PC-3 (cell line): ENCODE measurements at places on chromosomes 13 and 19.

GRCh38 chr19:38678217-38678890 is 30.9 kb downstream of the ACTN4 start:
- DNase-seq, result no peak

DNA sequence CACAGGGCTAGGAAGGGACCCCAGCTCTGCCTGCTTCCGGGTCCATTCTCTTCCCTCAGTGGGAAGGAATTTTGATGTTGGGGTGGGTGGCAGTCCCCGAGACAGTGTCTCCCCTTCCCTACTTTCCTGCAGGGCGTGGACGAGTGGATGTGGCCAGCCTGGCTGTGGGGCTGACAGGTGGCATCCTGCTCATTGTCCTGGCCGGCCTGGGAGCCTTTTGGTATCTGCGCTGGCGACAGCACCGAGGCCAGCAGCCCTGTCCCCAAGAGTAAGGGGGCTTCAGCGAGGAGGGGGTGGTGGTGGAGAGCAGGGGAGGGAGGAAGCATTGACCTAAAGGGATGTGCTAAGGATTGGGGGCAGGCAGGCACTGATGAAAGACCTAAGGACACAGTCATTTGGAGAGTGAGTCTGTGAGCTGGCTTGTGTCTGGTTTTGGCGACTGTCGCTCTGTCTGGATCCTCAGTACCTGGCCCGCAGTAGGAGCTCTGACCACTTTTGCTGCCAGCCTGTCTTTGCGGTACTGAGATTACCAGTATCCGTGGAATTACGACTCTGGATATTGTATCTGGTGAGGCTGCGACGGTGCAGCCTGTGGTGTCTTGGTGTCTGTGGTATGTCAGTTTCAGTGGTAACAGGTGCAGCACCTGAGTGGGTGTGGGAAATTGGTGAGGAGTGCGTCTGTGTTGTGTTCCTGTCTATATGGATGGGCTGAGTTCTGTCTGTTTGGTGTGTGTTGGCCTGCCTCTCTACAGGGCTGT is 2.4 kb upstream of the PRR12 start:
- no peak for DNase-seq

DNA sequence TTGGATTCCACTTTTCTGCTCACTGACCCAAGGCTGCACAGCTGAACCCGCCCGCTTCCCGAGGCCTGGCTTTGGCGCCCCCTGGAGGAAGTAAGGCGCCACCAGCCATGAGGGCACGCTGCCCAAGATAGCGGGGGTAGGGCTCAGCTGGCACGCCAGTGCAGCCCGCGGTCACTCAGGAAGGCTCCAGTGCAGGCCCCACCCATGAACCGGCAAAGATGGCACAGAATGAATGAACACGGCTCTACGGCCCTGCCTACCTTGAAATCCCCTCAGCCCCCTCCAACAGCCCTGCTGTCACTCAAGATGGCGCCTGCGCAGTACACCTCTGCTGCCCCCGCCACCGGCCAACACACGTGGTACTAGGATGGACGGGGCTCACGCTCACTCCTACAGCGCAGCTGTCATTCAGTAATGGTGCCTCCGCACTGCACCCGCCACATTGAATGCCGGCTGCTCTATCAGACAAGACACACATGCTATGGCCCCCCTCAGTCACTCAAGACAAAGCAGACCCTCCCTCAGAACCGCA is 3.0 kb downstream of the PEG3 start:
- DNase-seq, result peak; percentile 65

DNA sequence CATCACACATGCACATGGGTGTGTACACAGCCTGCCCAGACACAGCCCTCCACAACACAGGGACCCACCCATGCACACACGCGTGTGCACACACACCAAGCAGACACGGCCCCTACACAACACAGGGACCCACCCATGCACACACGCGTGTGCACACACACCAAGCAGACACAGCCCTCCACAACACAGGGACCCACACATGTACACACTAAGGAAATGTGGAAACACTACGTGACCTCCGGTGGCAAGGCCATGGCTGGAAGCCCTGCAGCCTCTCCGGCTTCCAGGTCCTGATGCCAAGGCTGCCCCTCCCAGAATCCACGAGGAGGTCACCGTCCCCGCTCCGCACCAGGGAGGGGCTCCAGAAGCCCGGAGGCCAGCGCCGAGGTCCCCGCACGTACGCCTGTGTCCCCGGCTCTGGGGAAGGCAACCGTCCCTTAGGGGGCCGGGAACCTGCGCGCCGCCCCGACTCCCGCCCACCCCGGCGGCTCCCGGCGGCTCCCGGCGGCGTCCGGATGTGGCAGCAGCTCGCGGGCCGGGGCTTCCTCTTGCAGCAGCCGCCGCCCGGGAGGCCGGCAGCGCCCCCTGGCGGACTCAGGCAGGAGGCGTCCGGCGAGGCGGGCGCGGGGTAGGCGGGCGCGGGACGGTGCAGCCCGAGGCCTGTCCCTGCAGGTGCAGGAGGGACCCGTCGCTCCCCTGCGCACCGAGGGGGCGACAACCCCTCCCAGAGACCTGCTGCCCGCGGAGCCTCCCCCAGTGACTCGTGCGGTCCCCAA is 29.8 kb upstream of the GRTP1 start:
- DNase-seq, result peak; percentile 77

DNA sequence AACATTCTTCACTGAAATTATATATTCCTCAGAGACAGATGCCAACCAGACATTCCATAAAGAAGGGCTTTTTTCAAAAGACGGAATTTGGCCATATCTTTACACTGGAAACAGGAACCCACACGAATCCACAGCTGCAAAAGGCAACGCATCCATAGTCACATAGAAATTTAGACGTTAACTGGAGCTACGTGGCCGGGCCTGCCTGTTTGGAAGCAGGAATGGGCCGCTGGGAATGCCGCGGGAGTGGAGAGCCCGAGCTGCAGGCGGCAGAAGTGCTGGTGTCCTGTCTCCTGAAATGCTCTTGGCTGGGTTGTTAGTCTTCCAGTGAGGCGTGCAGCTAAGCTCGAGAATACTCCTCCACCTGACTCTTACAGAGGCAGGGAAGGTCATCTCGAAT is 122.2 kb downstream of the KL start:
- no peak for DNase-seq

DNA sequence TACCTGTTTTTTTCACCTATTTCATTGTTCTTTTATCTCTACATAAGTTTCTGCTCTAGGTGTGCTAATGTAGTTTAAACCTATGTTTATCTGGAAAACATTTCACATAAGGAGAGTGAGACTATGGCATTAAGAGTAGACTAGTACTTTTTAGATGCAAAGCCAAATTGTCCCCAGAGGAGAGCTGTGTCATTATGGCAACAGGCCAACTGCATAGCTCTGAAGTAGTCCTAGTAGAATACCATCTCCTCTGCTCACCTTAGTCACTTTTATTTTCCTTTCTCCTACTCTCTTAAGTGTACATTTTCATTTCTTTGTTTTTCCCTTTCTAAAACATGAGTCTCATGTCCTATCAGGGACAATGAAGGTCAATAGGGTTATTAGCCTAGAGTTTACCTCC is 123.1 kb downstream of the ITGBL1 start:
- DNase-seq, result peak; percentile 71

GRCh38 chr19:3599776-3600187 is 6.9 kb downstream of the TBXA2R start:
- no peak for DNase-seq

GRCh38 chr13:87887459-87888123 is 216.4 kb downstream of the SLITRK5 start:
- DNase-seq, result no peak

DNA sequence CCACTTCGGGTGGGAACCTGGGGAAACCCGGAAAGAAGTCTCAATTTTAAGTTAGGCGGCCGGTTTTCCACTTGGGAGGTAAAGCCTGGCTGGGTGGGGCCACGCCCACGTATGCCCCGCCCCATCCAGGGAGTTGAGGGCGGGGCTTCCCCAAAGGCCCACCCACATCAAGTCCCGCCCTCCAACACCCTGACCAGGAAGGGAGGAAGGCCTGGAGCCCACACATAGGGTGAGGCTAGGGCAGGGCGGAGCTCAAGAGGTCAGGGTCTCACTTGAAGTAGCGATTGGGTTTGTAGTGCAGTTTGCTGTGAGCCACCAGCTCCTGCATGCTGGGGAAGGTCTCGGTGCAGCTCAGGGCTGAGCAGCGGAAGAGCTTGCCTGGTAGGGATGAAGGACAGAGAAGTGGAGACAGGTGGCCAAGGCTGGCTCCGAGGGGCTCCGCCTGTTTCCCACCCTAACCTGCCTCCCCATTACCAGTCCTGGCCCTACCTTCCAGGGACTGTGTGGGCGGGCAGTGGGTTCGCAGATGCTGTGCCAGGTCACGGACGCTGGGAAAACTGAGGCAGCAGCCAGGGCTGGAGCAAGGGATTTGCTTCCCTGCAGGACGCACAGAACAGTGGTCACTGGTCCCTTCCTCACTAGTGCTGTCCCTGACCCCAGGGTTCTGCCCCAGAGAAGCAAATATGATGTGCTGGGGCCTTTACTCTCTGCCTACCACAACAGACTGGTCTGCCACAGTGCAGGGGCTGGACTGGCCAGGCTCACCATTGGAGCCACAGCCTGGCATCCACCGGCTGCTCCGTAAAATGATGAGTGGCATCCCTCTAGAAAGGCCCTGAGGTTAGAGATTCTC is 1.6 kb downstream of the ZNF414 start:
- DNase-seq, result peak; percentile 61

DNA sequence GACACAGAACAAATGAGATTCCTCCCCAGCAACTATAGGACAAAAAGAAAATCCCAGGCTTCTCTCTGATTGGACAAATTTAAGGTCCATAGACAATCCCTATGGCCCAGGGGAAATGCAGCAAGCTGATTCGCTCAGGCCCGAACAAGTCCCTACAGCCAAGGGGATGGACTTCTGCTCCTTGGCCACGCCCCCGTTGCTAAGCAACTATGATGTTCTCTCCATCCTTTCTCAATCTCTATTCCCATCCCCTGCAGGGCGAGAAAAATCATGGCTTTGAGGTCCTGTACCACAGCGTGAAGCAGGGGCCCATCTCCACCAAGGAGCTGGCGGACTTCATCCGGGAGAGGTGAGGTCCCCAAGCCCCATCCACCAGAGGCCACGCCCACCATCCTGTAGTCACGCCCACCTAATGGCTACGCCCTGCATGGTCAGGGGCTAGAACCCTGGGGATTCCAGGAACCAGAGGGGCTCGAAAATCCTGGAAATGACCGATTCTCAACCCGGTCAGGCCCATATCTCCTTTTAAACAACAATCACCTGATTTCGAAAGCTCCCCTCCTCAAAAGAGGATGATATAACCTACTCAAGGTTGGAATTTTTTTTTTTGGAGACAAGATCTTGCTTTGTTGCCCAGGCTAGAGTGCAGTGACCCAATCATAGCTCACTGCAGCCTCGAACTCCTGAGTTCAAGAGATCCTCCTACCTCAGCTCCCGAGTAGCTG is 11.4 kb downstream of the FCHO1 start:
- DNase-seq, result peak; percentile 70

DNA sequence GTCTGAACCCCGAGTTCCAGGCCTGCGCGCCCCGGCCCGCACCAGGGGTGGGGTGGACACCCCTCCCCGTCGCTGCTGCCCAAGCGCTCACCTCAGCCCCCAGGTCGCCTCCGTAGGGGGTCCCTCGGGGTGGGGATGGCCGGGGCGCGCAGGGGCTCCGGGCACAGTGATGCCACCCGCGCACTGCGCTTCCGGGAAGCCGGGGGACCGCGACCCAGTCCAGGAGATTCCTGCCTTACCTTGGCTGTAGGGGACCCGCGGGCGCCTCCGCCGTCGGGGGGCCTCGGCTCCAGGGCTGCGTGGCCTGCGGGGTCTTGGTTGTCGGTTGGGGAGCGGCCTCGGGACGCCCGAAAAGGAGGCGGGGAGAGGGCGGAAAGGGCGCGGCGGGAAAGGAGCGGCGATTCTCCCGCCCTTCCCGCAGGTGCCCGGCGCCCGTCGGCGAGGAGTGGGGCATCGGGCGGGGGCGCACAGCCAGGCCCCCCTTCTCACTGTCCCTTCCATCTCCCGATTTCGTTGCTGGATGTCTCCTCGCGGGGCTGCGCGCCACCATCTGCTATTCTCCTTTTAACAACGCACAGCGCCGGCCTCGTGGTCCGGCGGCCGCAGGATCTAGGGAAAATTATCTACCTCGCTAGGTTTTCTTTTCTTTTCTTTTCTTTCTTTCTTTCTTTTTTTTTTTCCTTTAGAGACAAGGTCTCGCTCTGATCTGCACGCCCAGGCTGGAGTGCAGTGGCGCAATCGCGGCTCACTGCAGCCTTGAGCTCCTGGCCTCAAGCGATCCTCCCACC is at the start of gene KEAP1:
Gene KEAP1, minus strand, starts transcription at position 355 of the 788 bp plus-strand sequence. CDS start 3,323 bp downstream, outside the sequence.
- DNase-seq, result peak; percentile 35

- DNase-seq, result peak; percentile 96
These were observed 8.0 kb downstream of the MYO1F start for GRCh38 chr19:8569066-8569771.

DNA sequence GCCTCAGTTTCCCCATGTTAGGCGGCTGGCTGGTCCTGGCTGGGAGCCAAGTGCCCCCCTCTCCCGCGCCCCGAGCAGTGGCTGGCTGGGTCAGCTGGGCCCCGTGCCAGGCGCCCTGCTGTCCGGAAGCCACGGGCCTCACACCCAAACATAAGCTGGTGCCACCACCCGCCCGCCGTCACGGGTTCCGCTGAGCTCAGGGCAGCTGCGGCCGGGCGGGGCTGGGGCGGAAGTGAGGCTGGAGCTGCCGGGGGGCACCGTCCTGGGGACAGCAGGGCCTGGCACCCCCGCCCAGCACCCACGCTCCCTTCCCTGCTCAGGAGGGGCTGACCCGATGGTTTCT is 19.3 kb downstream of the HCN2 start:
- DNase-seq, result peak; percentile 8

DNA sequence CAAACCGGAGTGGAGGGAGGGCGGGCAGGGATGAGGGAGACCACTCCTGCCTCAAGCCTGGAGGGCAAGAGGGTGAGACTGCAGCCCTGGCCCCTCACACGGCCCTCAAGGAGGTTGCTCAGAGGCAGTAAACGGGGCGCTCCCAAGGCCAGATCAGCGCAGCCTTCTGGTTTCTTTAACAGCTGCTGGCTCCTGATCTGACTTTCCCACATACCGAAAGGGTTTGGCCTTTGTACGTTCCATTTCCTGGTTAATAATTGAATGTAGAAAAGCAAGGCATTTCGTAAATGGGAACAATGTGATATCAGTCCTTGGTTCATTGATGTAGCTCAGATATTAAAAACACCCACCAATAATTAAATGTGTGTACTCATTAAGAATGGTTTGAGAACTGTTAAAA is 71.5 kb downstream of the GGACT start:
- no peak for DNase-seq
